ENCODE measurements at places on chromosomes 3 and 15.

DNA sequence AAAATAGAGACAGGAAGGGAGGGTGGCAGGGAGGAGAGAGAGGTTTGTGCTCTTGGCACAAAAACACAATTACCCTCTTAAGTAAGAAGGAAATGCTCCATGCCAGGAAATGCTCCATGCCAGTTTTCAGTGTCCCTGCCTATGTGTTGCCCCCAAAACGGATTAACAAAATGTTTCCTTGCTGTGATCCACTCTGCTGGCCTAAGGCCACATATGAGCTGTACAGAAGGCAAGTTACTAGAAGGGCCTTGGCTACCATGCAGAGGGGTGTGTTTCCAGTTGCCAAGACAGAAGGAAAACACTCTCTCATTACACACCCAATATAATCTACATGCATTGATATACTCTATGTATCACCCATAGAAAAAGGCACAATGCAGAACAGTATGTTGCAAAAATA is 98.2 kb upstream of the PTPRG start:
- no peak for DNase-seq

GRCh38 chr3:17088017-17088416 is 203.3 kb downstream of the PLCL2 start:
- DNase-seq, result no peak

- no peak for DNase-seq
Observed at GRCh38 chr3:5212628-5213573, 25.4 kb downstream of the EDEM1 start.

- no peak for DNase-seq
Observed at GRCh38 chr3:193773266-193774220, 180.5 kb downstream of the OPA1 start.

- no peak for DNase-seq
Observed at GRCh38 chr3:118781839-118782238, 252.8 kb downstream of the IGSF11 start.

- no peak for DNase-seq
Observed at GRCh38 chr3:186220911-186221645, 112.2 kb upstream of the ETV5 start.

DNA sequence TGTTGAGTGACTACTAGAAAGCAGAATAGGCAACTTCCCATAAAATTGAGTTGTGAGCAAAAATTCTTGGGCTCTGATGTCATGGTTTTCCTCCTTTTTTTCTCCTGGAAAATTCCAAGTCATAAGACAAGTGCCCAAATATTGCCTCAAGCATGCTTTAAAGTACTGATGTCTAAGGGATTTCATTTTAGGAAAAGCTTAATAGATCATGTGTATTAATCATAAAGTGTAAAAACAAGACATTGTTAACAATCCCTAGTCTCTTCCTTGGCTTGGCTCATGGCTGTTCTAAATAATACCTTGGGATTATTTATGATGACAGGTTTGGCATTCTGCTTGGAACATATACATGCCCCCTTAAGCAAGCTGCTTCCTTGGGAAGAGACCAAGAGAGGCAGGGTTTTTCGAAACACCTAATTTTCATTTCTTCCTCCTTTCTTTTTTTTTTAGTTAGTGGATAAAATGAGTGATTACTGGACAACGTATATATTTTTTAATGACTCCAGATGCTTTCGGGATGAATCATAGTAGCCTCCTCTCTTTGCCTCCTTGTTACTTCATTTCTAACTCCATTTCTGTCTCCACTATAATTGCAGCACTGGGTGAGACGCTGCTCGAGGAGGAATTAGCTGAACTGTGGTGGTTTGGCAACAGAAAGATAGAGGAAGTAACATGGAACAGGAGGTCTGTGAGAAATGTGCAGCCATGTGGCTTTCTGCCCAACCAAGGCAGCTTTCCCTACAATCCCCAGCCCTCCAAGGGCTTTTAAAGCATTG is 104.9 kb downstream of the TPRG1 start:
- no peak for DNase-seq

GRCh38 chr15:58217460-58217859 is 79.3 kb downstream of the AQP9 start:
- DNase-seq, result no peak

GRCh38 chr3:105512061-105512460 is 145.4 kb downstream of the ALCAM start:
- DNase-seq, result no peak

- no peak for DNase-seq
Observed at GRCh38 chr3:188950832-188951489, 220.8 kb upstream of the TPRG1 start.

GRCh38 chr3:107521469-107522059 is 1.2 kb upstream of the BBX start:
- no peak for DNase-seq

Measured in stimulated activated CD8-positive, alpha-beta memory T cell treated with anti-CD3 and anti-CD28 coated beads, Interleukin-7, amount 100 ng/mL, for 1 hour (primary cell).